ENCODE measurements at places on chromosomes 6 and 20. TPM values are rescaled to one million over a fixed set of nuclear protein-coding genes. Genes with fewer than 3 reads are reported as not detected.
A peak's percentile ranks its signal among the peaks of the same experiment; 100 is the strongest.

The ACSS2 gene
- 52.0 TPM for polyA plus RNA-seq

The TRIM38 gene
- 6.3 TPM for polyA plus RNA-seq

The CLIC1 gene
- 139 TPM for polyA plus RNA-seq

The BTN1A1 gene
- 0.13 TPM for polyA plus RNA-seq

DNA sequence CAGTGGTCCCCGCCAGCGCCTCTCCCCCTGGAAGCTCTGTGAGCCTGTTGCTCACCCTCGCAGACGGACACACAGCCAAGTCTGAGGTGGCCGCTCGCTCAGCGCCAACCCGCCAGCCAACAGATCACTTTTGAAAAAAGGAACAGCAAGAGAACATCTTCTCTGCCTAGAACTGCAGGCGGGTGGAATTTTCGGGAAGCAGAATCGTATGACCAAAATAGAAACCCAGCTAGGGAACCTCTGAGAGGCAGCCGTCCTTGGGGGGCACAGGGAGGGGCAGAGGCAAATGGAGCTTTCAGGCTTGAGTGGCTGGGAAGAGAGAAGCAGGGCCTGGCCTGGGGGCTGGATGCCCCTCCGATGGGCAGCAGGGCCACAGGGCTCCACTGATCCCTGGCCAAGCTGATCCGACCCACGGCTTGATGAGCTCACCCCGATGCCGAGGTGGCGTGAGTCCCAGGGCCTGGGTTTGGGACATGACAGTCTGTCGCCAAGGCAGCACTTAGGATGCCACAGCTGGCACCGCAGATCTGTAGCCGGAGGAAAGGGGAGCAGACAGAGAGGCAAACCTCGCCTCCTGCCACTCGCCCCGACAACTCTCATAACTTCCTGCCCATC, 9.8 kb downstream of the NFATC2 start:
- peak; percentile 81 for DNase-seq

DNA sequence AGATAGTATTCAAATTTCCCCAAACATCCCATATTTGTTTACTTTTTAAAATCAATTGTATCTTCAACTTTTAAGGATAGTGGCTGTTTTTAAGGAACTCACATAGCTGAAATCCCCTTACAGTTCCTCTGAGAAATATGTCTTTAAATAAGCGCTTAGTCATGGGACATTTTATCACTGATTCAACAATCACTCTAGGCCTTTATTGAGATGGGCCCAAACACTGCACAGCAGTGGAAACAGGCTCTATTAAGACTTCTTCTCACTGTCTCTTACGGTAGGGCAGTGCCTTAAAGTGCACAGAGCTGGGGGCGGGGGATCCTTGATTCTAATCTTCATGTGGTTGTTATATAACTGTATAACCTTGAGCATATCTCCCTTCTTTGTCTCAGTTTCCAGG, 59.8 kb upstream of the RREB1 start:
- DNase-seq, result peak; percentile 18

DNA sequence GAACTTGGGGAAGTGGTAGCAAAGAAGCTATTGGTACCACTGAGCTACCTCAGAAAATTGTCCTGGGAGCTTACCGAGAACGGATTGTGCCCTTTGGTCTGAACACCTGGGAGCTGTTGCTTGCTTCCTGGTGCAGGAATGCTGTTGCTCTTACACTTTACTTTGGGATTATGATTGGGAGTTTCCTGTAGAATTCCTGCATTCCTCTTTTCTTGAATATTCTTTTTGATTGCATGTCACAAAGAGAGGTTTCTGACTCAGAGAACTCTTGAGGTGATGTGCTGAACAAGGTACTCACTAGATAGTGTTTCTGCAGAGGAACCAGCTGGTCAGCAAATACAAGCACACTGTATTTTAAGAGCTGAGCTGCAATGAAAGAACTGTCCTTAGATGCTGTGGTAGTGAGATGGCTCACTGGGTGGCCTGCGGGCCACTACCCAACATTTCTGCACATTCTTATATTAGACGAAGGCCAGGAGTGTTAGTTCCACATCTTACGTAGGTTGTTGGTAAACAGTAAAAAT, 35.0 kb downstream of the LRRC1 start:
- DNase-seq, result peak; percentile 22

- no peak for DNase-seq
Observed at GRCh38 chr6:49155316-49155715, 307.7 kb downstream of the MMUT start.

DNA sequence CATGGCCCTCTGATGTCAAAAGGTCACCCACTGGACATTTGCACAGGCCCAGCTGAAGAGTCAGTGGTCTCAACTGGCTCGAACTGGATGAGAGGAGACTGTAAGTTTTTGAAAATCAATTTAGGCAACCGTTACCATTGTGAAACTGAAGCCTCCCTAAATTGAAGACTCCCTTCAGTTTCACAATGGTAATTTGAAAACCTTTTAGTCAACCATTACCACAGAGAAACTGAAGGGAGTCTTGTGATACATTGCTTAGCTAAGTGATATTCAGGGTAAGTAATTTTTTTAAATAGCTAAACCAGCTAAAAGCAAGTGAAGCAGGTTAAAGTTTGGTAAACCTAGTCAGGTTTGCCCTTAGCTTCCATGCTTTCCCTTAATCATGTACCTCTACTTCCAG, 197.3 kb upstream of the NT5E start:
- DNase-seq, result no peak

DNA sequence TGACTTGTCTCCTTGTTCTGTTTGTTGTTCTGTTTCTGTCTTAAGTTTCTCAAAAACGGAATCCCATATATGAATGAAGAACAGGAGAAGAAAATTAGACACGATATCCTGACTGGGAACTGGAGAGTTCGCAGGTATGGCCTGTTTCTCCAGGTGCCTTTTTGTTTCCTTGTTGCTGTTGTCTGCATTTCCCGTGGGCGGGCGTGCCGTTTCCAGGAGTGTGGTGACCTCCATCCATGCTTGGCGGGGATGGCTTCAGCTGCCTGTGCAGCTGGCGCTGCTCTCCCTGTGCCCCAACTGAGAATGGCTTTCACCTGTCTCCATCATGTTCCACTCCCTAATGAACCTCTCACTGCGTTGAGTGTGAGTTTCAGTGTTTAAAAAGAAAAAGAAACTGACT, 4.4 kb downstream of the PNLDC1 start:
- peak; percentile 18 for DNase-seq

- no peak for DNase-seq
Observed at GRCh38 chr20:62834967-62835730, 18.3 kb downstream of the COL9A3 start.

DNA sequence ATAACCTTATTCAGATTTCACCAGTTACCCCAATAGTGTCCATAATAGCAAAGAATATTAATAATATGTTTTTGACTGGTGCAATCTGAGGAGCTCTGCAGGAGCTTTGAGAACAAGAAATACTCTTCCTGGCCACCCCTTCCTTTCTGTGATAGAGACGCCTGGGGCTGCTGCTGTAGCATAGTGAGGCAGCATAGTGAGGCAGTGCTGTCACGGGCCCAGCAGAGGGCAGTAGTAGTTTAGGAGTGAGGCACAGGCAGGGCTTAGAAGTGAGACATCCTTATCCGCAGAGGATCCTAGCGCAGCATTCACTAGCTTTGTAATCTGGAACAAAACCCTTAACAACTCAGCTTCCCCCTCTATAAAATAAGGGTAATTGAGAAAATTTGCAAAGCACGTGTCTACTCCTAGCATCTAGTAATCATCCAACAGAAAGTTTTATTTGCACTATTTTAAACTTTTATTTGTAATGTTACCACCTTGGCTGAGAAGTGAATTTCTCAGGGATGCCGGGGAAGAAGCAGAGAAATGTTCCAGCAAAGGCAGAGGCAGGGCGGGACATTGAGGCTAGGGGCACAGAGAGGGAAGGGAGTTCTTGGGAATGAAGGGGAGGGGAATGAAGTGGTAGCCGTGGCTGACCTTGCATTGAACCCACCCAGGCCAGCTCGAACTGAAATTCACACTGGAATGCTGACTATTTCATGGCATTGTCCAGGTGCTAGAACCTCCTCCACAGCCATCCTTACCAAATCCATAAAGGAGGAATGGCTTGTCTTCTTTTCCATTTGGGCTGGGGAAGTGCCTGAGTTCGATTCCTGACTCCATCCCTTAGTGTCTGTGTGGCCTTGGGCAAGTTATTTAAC, 78.8 kb downstream of the CDS2 start:
- DNase-seq, result peak; percentile 77

GRCh38 chr6:41059556-41059955, 6.6 kb downstream of the APOBEC2 start:
- DNase-seq, result peak; percentile 35

DNA sequence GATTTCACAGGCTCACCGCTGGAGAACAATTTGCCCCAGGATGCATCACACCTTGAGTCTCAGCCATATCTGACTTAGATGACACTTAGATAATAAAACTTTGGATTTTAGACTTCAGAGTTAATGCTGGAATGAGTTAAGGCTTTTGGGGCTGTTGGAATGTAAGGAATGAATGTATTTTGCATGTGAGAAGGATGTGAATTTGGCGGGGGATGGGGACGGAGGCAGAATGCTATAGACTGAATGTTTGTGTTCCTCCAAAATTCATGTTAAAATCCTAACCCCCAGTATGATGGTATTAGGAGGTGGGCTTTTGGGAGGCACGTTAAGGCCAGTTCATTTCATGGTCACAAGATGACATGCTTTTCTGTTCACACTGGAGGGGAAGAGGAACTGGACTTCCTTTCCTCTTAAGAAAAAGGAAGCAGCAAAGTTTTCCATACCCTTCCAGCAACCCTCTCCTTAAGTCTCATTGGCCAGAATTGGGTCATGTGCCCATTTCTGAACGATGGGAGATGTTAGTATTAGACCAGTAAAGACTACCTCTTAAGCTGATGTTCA, 5.8 kb upstream of the SRXN1 start:
- peak; percentile 74 for DNase-seq

DNA sequence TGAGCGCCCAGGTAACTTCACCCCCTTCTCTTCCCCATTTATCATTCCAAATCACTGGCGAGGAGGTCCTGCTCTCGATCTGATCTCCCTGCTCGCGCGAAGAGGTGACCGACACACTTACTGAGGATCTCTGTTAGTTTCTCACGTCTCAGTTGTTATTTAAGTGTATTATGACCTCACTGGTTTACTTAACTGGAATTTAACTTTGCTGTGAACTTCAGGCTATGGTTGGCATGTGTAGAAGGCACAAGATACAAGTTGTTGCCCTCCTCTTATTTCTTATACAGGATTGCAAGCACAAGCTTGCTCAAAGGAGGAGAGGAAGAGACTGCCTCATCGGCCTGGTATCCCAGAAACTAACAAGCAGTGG, 1.2 kb downstream of the RNF217 start:
- DNase-seq, result peak; percentile 55

GRCh38 chr6:47536816-47537401, 59.3 kb downstream of the CD2AP start:
- DNase-seq, result no peak

DNA sequence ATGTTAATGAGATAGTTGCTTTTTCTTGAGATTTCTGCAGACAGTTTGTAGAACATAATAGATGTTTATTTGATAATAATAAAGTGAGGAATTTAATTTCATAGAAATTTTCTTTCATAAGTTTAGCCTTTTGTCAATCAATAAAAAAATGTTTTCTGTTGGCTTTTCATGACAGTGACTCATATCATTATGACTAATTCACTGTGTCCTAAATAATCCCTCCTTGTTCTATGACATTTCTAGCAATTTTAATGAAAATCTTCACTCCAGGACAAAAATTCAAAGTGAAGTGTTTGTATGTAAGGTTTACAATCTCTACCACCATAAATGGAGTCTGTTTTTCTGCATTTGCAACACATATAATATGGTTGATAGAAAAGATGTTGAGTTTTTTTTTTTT, 109.9 kb downstream of the UTRN start:
- no peak for DNase-seq

- no peak for DNase-seq
Observed at GRCh38 chr6:25034431-25034921, 98.7 kb upstream of the RIPOR2 start.
